Activated CD4-positive, alpha-beta memory T cell treated with anti-CD3 and anti-CD28 coated beads for 36 hours (primary cell): ENCODE measurements at places on chromosomes 1 and 21. TPM values are rescaled to one million over a fixed set of nuclear protein-coding genes. Genes with fewer than 3 reads are reported as not detected.

Gene GJA8
- total RNA-seq = not detected

Gene ELF3
- 0.12 TPM for total RNA-seq

Gene RSPO1
- not detected for total RNA-seq

Gene TNNT2
- total RNA-seq = not detected

Gene DNASE2B
- not detected for total RNA-seq

Gene PAX7
- total RNA-seq = not detected

Gene GPR25
- total RNA-seq = not detected

Gene WDR4
- 39.9 TPM for total RNA-seq

Gene TTC34
- total RNA-seq = 0.97 TPM

Gene SPATA46
- not detected for total RNA-seq

Gene C1QTNF12
- total RNA-seq = 3.8 TPM

Gene EVA1C
- total RNA-seq = 9.3 TPM

Gene OR2T11
- not detected for total RNA-seq

Gene MCOLN2
- total RNA-seq = 43.2 TPM

Gene ZNF670
- 4.5 TPM for total RNA-seq

Gene DMBX1
- 0.10 TPM for total RNA-seq

Gene SCAF4
- 38.0 TPM for total RNA-seq

Gene COQ8A
- total RNA-seq = 19.8 TPM

Gene FAM3B
- total RNA-seq = not detected

Gene KRTAP25-1
- not detected for total RNA-seq

Gene OR2W3
- total RNA-seq = not detected

Gene MAB21L3
- not detected for total RNA-seq

Gene MPZ
- 3.7 TPM for total RNA-seq

Gene CEP104
- 29.0 TPM for total RNA-seq

Gene OR2T2
- not detected for total RNA-seq

Gene GBP3
- total RNA-seq = 5.7 TPM

Gene LINGO4
- 0.39 TPM for total RNA-seq

Gene FAM151A
- total RNA-seq = not detected

Gene MTMR11
- total RNA-seq = 1.7 TPM

Gene CYP2J2
- total RNA-seq = 0.57 TPM

Gene PTGFR
- total RNA-seq = not detected

Gene SPRR2B
- total RNA-seq = not detected

Gene MRTO4
- 83.0 TPM for total RNA-seq

Gene IFT25
- 52.5 TPM for total RNA-seq

Gene MAP10
- 1.1 TPM for total RNA-seq

Gene PTAFR
- 0.15 TPM for total RNA-seq

Gene AGMAT
- 13.9 TPM for total RNA-seq

Gene COL6A2
- 4.3 TPM for total RNA-seq

Gene FAM131C
- not detected for total RNA-seq
